ENCODE measurements at places on chromosomes 12 and 14.
A peak's percentile ranks its signal among the peaks of the same experiment; 100 is the strongest.

DNA sequence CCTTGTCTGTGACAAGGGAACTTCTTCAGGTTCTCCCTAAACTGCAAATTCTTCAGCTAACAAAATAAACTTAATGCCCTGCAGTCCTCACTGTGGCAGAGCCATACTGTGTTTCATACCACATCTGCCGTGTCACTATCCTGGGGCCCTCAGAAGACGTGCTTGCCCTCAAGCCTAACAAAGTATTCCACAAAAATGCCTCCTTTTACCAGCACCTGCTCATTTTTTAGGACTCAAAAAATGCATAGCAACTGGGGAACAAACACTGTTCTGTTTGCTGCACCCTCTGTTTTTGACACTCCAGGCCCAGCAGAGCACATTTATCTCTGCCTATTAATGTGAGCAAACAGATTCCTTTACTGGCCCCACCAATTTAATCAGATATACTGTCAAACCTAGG is 270.7 kb upstream of the SSTR1 start:
- DNase-seq, result no peak

- DNase-seq, result no peak
Measured at GRCh38 chr14:105161309-105161708, 7.3 kb downstream of the JAG2 start.

DNA sequence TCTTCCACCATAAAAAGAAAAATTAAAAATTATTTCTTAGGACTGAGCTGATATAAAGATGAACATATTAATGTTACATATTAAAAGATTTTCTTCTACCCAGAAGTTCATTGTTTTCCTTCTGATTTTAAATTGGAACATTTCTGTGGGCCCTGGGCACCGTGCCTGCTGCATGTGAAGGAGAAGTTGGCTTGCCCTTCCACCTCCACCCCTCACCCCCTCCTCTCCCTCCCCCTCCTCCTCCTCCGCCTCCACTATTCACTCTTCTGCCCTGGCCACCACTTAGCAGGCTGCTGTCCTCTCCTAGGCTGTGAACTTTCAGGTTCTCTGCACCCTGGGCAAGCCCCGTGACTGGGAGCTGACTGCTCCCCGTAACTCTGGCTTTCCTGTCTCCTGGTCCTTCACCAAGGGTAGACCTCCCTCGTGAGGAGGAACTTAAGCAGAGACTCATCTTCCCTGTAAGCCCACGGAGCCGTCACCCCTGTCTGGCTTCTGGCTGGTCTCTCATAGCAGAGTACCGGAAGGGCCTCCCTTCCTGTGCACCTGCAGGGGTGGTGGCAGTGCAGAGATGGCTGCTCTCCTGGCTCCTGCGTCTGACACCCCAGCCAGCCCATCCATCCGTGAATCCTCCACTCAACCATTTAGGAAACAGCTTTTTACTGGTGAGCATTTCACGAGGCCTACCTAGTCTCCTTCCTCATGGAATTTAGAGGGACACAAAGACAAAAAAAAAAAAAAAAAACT is 12.8 kb downstream of the TUNAR start:
- DNase-seq, result no peak

DNA sequence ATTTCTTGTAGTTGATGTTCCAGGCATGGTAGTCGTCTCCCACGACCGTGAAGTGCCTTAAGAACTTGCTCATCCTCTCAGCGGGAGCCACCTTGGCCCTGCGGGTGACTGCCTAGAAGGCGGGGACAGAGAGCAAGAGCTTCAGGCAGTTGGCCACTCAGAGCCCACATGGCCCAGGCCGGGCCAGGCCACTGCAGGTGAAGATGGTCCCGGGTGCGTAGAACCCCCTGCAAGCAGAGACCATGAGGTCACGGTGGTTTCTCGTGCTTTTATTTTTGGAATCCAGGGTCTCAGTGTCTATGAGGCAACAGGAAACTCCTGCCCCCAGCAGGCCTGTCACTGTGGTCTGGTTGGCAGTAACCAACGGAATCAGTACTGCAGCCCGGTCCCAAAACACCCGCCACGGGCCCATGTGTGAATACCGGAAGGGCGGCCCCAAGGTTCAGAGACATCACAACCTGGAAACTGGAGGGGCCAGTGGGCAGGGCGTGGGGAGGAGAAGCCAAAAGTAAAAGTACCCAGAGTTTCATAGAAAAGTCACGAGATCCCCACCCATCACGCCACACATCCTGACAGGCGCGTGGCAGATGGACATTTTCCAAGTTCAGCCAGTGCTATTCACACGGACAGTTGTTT is 27.5 kb downstream of the HVCN1 start:
- DNase-seq, result peak; percentile 40

DNA sequence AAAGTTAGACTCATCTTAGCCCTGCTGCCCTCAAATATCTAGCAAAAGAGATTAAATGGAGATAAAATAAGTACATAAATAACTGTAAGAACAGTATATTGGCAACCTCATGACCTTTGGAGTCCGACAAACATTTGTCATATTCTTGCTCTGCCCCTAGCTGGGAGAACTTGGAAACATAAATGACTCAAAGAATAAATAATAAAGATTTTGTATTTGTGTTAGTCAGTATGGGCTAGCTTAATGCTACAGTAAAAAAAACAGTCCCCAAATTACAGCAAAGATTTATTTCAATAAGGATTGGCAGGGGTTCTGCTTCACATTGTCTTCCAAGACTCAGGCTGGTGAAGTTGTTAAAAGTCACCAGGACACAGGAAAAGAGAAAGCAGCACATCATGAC is 220.7 kb downstream of the EGLN3 start:
- DNase-seq, result no peak

All from activated naive CD8-positive, alpha-beta T cell treated with anti-CD3 and anti-CD28 coated beads, Interleukin-2, amount 50 U/mL, for 16 hours (primary cell).